Stomach (tissue), 19 donors: ENCODE measurements at places on chromosomes 7 and 10. TPM values are rescaled to one million over a fixed set of nuclear protein-coding genes. Genes with fewer than 3 reads are reported as not detected.
A peak's percentile ranks its signal among the peaks of the same experiment; 100 is the strongest.

- DNase-seq, result no peak
Measured at GRCh38 chr10:436911-437665, 252.4 kb downstream of the DIP2C start.

DNA sequence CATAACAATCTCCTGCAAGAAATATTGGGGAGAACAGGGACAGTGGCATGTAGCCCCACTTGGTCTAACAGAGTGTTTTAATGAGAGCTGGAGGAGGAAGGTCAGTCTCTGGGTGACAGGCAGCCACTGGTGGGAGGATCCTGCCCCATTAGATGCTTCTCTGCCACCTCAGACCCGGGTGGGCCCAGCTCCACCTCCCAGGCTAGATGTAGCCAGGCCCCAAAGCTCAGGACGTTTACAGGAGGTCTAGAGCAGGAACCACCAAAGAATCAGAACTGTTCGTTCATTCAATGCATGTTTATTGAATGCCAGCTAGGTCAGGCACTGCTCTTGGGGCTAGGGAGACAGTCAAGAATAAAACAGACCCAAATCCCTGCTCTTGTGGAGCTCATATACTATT, 28.4 kb upstream of the GPNMB start:
- no peak for DNase-seq

DNA sequence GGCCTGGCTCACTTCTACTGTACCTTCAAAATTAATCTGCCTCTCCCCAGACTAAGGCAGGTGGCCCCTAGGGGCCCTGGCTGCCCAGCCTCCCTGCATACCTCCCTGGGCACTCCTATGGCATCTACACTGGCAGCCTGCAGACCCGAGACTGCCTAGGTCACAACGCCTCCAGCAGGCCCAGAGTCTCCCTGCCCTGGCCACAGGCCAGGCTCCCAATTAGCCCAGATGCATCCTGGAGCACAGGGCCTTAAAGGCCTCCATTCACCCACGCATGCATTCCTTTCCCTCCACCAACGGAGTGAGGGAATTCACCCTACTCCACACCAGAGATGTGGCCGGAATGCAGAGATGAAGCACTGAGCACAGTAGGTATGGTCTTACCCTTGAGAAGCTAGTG, 1.9 kb downstream of the CHAT start:
- no peak for DNase-seq

DNA sequence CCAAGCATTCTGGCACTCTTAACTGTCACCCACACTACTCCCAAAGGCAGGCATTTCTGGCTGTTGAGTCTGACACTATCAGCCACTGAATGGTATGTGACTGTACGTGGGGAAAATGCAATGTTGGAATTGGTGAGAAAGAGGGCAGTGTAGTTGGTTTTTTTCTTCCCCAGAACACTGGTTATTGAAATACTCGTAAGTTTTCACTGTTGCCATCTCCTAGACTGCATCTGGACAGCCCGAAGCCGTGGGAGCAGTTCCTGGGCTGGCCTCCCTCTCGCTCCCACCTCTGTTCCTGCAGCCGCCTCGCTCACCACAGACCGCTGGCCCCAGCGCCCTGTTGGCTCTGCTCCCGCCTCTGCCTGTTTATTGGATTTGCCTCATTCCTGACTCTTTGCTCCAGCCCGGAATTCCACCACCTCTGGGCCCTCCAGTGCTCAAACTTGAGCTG, 5.7 kb downstream of the PLCE1 start:
- DNase-seq, result peak; percentile 71

Gene STEAP1
- total RNA-seq, result 4.6 TPM

Gene HILPDA
- 1.8 TPM for total RNA-seq

Gene PDE6C
- total RNA-seq, result not detected
